ENCODE measurements at places on chromosomes 1 and 21. TPM values are rescaled to one million over a fixed set of nuclear protein-coding genes. Genes with fewer than 3 reads are reported as not detected.

TMOD4 gene
- not detected for total RNA-seq

AMPD1 gene
- total RNA-seq = not detected

LCE1C gene
- total RNA-seq = not detected

DTL gene
- 40.1 TPM for total RNA-seq

CCDC181 gene
- total RNA-seq = 2.7 TPM

SMCP gene
- not detected for total RNA-seq

HSF2BP gene
- 2.6 TPM for total RNA-seq

CYP4A11 gene
- total RNA-seq = not detected

GPR25 gene
- not detected for total RNA-seq

CCDC30 gene
- 0.38 TPM for total RNA-seq

CHRM3 gene
- not detected for total RNA-seq

DMRTA2 gene
- not detected for total RNA-seq

CEP170 gene
- total RNA-seq = 105 TPM

SLAMF7 gene
- total RNA-seq = not detected

LRRN2 gene
- total RNA-seq = not detected

- no peak for DNase-seq
Observed at GRCh38 chr1:92509619-92510018, 22.9 kb upstream of the GFI1 start.

GRCh38 chr1:203308328-203308922, 3.1 kb downstream of the BTG2 start:
- no peak for DNase-seq

- no peak for DNase-seq
Observed at GRCh38 chr1:24903560-24903954, 26.5 kb downstream of the RUNX3 start.

DNA sequence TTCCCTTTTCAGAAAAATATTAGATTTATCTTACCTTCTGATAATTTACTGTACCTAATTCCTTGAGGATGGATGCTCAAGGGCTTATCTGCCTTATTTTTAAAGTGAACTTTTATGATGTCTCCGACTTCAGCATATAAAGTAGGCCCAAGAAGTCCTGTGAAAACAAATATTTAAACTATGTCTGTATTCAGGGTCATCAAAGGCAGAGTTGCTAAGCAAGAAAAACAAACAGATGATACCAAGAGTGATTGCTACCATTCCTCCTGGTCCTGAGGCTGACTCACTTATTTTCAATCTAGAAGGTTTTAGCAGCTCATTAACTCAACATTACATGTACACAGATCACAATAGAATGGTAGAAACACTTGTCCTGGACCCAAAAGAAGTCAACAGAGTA, 14.1 kb downstream of the F5 start:
- DNase-seq = peak; percentile 12

GRCh38 chr1:155241841-155242264, 13.4 kb downstream of the ENTREP3 start:
- peak; percentile 29 for DNase-seq

DNA sequence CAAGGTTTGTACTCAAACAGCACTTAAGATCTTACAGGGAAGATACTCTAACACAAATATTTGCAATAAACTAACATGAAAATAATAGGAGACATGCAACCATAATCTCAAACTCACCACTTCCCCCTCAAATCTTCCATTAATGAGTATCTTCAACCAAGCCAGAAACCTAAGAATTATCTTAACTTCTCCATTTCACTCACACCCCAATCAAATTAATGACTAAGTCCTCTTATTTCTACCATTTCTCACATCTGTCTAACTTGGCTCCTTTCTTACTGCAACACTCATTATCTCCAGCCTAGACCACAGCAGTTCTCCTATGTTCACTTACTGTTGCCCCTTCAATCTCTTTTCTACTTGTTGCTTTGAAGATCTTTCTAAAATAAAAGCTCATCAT, 10.4 kb downstream of the RBBP5 start:
- DNase-seq = no peak

DNA sequence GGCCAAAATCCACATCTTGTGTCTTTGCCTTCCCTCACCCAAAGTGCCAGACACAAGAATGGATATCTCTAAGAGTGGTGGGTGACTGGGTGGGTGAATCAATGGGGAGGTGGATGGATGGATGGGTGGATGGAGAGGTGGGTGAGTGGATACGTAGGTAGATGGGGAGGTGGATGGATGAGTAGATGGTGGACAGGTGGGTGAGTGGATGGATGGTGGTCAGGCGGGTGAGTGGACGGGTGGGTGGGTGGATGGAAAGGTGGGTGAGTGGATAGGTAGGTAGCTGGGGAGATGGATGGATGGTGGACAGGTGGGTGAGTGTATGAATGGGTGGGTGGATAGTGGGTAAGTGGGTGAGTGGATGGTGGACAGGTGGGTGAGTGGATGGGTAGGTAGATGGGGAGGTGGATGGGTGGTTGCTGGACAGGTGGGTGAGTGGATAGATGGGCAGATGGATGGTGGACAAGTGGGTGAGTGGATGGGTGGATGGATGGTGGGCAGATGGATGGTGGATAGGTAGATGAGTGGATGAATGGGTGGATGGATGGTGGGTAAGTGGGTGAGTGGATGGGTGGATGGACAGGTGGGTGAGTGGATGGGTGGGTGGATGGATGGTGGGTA, 34.2 kb downstream of the SLC19A1 start:
- no peak for DNase-seq

GRCh38 chr21:36511484-36512220, 31.7 kb upstream of the CLDN14 start:
- DNase-seq = no peak

- DNase-seq = no peak
Observed at GRCh38 chr1:84006591-84006990, 7.7 kb upstream of the TTLL7 start.

- DNase-seq = peak; percentile 68
Observed at GRCh38 chr1:226708342-226708780, 30.7 kb downstream of the ITPKB start.

- DNase-seq = peak; percentile 69
Observed at GRCh38 chr1:159090286-159091179, 14.0 kb upstream of the AIM2 start.

- DNase-seq = no peak
Observed at GRCh38 chr1:62397301-62397700, 39.5 kb upstream of the USP1 start.

- peak; percentile 86 for DNase-seq
Observed at GRCh38 chr1:66624412-66625060, 90.6 kb downstream of the SGIP1 start.

DNA sequence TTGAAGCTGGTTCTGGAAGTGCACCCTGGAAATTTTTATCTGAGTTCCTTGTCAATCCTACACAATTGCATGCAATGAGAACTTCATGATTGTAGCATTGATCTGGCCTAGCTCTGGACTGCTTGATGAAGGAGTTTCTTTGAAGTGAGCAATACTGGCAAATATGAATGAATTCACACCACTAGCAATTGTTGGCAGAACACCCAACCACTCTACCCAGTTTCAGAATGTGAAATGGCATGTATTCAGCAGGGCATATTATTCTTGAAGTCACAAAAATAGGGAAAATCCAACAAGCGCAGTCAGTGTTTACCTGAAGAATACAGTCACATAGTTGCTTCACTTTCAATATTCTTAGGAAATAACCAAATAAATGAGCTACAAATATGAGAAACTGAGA, 57.3 kb downstream of the RGS5 start:
- DNase-seq = no peak

DNA sequence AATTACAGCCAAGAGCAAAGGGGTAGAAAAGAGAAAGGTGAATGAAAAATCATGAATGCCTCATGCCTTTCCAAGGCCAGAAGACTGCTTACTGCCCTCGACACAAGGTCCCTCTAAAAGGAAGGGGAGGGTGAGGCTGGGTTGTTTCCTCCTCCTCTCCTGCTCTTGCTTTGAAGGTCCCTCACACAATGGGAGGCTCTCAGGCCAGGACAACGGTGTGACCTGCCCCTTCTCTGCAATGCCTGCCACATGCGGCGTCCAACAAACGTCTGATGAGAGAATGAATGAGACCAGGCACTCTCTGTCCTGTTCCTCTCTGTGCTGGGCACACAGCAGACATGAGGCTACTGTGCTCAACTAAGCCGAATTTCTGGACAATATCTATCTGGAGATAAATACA, 51.3 kb downstream of the SSBP3 start:
- no peak for DNase-seq

- DNase-seq = peak; percentile 46
Observed at GRCh38 chr1:46153732-46154131, 21.2 kb upstream of the TSPAN1 start.

DNA sequence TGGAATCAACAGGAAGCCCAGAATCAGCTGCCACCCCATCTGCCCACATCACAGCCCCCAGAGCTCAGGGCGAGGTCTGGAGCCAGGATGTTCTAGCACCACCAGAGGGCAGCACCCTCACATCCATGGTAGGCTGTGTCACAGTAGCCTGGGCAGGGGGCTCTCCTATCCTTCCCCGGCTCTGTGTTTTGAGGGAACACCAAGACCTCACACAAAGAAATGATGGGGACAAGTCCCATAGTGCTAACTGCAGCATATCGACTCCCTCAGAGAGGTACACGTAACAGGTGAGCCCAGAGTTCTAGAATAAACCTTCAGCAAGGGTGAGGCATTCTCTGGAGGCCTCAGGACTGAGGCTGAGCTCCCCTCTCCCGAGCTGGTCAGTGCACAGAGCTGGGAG, 2.3 kb upstream of the KCNC4 start:
- DNase-seq = no peak

- peak; percentile 42 for DNase-seq
Observed at GRCh38 chr1:27349784-27350662, 8.2 kb downstream of the SYTL1 start.

GRCh38 chr1:218488986-218489385, 143.8 kb downstream of the TGFB2 start:
- DNase-seq = peak; percentile 76

- DNase-seq = no peak
Observed at GRCh38 chr21:14686466-14687267, 140.6 kb upstream of the SAMSN1 start.

GRCh38 chr1:87325982-87326738, 2.5 kb upstream of the LMO4 start:
- peak; percentile 42 for DNase-seq

GRCh38 chr1:24206516-24207394, 19.7 kb upstream of the IFNLR1 start:
- DNase-seq = no peak

DNA sequence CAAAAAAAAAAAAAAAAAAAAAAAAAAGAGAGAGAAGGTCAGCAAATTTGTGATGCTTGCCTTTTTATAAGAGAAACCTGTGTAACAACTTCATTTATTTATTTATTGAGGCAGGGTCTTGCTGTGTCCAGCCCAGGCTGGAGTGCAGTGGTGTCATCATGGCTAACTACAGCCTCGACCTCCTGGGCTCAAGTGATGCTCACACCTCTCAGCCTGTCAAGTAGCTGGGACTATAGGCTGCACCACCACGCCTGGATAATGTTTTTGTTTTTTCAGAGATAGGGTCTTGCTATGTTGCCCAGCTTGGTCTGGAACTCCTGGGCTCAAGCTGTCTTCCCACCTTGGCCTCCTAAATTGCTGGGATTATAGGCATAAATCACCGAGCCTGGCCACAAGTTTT, 42.4 kb downstream of the DHCR24 start:
- DNase-seq = no peak

- no peak for DNase-seq
Observed at GRCh38 chr1:160797861-160798273, 1.9 kb downstream of the LY9 start.

DNA sequence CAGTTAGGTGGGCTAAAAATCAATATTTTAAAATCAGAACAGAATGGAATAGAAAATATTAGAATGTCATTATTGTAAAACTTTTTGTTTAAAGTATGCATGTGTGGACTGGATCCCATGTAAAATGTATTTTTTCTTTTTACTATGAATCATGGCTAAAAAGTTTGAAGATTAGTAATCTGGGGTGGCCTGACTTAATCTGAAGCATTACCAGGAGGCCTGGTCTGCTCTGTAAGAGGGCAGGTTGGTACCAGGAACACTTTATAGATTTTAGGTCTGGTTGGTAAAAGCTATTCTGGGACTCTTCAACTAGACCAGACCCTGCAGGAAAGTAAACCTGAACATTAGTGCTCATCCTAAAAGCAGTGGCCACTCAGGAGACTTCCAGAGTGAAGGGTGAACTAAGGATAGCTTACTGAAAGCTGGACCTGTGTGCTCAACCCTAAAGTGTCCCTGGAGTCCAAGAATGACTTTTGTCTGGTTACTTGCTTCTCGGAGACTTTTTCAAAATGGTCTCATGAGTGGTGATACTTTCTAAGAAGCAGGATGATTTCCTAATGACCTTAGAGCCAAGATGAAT, 16.5 kb downstream of the RGL1 start:
- no peak for DNase-seq

- no peak for DNase-seq
Observed at GRCh38 chr1:71498542-71498941, 417.7 kb upstream of the ZRANB2 start.

DNA sequence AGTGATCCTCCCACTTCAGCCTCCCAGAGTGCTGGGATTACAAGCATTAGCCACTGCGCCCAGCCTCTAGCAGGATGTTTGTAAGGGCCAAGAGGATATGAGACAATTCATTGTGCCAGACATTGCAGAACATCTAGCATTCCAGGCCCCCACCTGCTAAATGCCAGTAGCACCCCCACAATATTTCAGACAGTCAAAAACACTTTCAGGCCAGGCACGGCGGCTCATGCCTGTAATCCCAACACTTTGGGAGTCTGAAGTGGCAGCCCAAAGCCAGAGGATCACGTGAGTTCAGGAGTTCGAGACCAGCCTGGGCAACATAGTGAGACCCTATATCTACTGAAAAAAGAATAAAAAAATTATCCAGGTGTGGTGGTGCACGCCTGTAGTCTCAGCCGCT, 12.9 kb downstream of the PPIE start:
- DNase-seq = no peak

- no peak for DNase-seq
Observed at GRCh38 chr21:44653656-44654575, 543 bp downstream of the KRTAP12-4 start.

- DNase-seq = peak; percentile 14
Observed at GRCh38 chr21:43865540-43866259, 677 bp downstream of the AGPAT3 start.

DNA sequence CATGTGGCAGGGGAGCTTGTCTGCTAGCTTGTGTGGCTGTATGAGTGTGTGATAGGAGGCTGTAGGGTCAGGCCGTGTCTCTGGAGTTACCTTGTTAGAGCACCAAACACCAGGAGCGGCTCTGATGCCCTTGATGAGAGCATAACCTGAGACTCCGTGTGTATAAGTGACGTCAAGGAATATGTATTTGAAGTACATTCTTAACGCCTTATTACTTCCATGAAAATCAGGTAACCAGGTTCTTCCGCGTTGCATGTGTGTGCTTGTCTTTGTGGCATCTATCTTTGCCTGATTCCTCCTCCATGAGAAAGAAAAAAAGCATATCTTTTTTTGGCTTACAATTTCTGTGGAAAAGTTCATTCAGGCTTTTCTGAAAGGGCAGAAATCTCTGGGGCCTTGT, 4.6 kb downstream of the OLFML3 start:
- DNase-seq = no peak

GRCh38 chr21:29762570-29763082, 177.2 kb downstream of the GRIK1 start:
- DNase-seq = no peak
